ENCODE measurements at places on chromosomes 11 and 22. TPM values are rescaled to one million over a fixed set of nuclear protein-coding genes. Genes with fewer than 3 reads are reported as not detected.

GRCh38 chr22:31143537-31143936 lies 3.2 kb upstream of the PLA2G3 start:
- DNase-seq, result peak; percentile 24

DNA sequence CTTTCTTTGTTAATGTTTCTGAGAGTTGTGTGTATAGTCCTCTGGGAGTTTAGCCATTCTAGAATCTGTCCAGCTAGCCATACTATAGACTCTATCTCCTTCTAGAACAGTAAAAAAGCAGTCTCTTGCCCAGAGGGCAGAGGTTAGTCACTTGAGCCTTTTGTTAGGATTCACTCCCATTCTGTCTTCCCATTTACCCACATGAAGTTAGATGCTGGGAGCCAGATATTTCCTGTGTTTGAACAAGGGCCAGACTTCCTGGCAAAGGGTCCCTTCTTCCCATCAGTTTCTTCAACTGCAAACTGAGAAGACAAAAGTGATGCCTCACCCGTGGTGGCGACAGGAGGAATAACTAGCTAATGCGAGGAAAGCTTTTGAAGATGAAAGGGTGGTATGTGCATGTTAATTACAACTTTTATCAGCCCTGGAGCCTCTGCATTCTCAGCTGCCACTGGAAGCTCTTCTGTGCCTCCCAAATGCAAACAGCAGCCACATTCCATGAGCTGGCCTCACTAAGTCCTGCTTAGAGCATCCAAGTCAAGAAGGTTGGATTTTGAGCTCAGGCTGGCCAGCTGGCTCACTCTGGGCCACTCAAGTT lies 12.8 kb downstream of the CD44 start:
- DNase-seq, result no peak

GRCh38 chr11:96949464-96949863 lies 559.7 kb downstream of the JRKL start:
- DNase-seq, result no peak

DNA sequence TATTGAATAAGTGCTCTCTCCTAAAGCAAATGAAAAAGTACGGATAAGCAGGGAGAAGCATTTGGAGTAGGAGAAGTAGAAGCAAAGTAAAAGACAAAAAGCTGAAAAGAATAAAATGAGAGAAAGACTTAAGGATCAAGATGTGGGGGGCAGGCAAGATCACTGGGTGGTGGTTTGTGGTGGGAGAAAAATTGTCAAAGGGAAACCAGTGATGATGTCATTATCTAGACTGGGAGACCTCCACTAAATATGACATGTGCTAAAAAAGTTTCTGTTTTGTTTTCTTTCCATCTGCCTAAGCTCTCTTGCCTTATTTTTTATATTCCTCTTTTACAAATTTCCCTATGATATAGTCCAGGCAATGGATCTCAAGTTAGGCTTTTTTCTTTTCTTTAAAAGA lies 14.8 kb upstream of the MAML2 start:
- no peak for DNase-seq

GRCh38 chr22:45631140-45631840 lies 40.3 kb upstream of the ATXN10 start:
- peak; percentile 52 for DNase-seq

GRCh38 chr11:23846902-23847422 lies 649.9 kb upstream of the LUZP2 start:
- DNase-seq, result no peak

- no peak for DNase-seq
These were observed 260.0 kb downstream of the TBC1D22A start for GRCh38 chr22:47022475-47022874.

DNA sequence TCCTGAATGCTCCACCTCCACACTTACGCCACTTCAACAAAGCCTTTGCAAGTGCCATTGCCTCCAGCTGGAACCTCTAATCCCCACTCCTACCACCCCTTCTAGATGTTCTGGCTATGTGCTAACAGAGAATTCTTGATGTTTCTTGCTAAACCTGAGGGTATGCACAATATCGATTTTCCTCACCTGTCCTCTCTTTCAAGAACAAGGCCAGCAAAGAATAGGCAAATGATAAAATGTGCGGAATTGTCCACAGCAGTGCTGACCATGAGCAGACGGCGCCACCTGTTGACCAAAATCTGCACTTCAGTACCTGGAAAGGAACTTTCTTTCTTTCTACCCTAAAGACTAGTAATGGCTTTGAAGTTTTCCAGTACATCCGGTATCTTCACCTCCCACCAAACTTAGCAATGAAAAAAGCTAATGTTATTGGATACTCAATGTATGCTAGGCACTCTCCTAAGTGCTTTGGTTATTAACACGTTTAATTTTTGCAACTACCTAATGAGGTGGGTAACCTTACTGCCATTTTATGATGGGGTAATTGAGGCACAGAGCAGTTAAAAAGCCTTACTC lies 3.4 kb downstream of the TIMM10 start:
- no peak for DNase-seq

DNA sequence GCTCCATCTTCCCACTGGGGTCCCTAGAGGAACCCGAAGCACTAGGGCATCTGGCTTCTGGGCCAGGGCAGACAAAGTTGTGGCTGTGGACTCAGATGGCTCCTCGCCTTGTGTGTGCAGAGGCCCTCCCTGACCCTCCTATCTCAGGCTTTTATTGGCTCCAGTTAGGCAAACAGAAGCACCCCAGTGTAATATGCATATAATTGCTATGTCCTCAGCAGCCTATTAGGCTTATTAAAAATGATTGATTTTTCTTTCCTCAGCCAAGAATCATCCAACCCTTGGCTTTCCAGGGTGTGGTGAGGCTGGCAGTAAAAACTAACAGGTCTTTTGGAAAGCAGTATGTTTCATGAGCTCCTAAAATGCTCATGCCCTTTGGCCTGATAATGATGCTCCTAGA lies 22.3 kb downstream of the UPB1 start:
- no peak for DNase-seq

- no peak for DNase-seq
These were observed 237.2 kb downstream of the DDX10 start for GRCh38 chr11:108902027-108902469.

GRCh38 chr11:69563946-69564775 lies 76.8 kb upstream of the CCND1 start:
- DNase-seq, result no peak

GRCh38 chr22:36267058-36267457 lies 14.1 kb downstream of the APOL1 start:
- DNase-seq, result no peak

- DNase-seq, result no peak
These were observed 57.9 kb downstream of the LRRC74B start for GRCh38 chr22:21103633-21104032.

GRCh38 chr11:64711138-64711955 lies 11.7 kb downstream of the NRXN2 start:
- no peak for DNase-seq

- DNase-seq, result no peak
These were observed 21.3 kb downstream of the RASD2 start for GRCh38 chr22:35561796-35562526.

DNA sequence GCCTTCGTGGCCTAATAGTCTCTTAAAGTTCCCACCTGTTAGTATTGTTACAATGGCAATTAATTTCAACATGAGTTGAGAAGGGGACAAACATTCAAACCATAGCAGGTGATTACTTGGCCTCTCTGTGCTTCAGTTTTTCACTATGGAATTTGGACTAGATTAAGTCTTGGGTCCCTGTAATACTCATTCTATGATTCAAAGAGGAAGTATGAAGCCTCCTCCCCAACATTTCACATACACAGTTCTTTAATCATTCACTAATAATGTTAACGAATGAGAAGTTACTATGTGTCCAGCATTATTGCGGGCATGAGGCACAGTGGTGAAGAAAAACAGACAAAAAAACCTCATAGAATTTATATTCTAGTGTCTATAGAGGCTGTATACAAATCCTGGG lies 19.9 kb upstream of the USP47 start:
- DNase-seq, result no peak

DNA sequence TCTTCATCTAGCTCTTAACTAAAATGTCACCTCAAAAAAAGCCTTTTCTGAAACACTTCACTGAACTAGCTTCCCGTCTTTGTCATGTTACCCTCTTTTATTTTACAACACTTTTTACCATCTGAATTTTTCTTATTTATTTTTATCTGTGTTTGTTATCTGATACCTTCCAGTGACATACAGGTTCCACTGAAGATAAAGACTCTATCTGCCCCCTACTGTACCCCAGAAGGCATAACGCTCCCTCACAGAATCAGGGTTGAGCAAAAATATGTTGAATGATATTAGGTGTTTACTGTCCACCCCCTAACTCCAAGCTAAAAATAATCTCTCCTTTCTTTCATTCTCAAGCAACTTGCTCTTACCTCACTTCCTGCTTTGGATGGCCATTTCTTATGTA lies 654.2 kb downstream of the NELL1 start:
- DNase-seq, result no peak

GRCh38 chr11:83299681-83300080 lies 13.5 kb upstream of the CCDC90B start:
- DNase-seq, result no peak

GRCh38 chr11:1483445-1483961 lies 3.1 kb downstream of the MOB2 start:
- no peak for DNase-seq

- DNase-seq, result no peak
These were observed 79.7 kb upstream of the LINC01488 start for GRCh38 chr11:69401715-69402114.

GRCh38 chr22:23608583-23608982 lies 23.5 kb downstream of the DRICH1 start:
- no peak for DNase-seq

DNA sequence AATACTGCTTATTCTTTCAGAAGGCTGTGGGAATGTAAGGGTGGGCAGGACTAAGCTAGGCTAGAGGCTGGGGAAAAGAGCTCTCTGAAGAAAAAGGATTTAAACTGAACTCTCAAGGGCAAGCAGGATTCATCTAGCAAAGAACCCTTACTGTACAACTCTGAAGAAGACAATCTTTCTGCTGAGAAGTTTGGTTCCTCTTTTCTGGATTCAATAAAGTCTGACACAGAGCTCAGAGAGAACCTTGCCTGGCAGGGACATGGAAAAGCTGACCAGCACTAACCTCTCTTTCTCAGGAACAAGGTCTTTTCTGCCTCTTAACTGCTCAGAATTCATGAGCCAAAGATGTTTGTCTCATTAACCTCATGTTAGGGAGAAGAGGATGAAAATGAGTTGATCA lies 388.4 kb upstream of the DDI1 start:
- DNase-seq, result no peak

GRCh38 chr11:62153087-62153395 lies 29.2 kb downstream of the INCENP start:
- DNase-seq, result no peak

DNA sequence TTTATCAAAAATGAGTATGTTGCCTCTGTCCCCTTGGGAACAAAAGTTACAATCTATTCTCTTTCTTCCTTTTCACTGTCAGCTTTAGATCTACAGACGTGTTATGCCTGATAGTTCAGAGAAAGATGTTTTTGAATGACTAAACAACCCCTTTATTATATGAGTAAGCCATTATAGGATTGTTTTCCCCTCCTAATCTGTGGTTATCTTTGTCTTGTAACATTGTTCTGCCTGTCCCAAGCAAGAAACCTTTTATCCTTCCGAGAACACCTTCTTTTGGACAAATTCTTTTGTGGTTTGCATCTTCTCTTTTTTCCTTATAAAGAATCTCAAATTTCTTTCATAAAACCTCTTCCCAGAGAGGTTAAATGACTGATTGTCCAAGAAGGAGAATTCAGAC lies 208.4 kb downstream of the DDX10 start:
- no peak for DNase-seq

ST14 gene
- total RNA-seq, result not detected

SCGB1D2 gene
- total RNA-seq, result not detected

RIBC2 gene
- 0.41 TPM for total RNA-seq

OR51B5 gene
- 0.82 TPM for total RNA-seq

TPBGL gene
- not detected for total RNA-seq

MYO18B gene
- not detected for total RNA-seq

SYT7 gene
- total RNA-seq, result 14.7 TPM

SLC25A18 gene
- 4.1 TPM for total RNA-seq

LARGE2 gene
- 0.41 TPM for total RNA-seq

MEN1 gene
- 11.8 TPM for total RNA-seq

MS4A2 gene
- total RNA-seq, result under 0.01 TPM

MUC5AC gene
- total RNA-seq, result not detected

ARHGEF17 gene
- total RNA-seq, result 16.3 TPM

GAS2L1 gene
- 2.9 TPM for total RNA-seq

C11orf16 gene
- total RNA-seq, result not detected

MFNG gene
- 1.6 TPM for total RNA-seq
